ENCODE measurements at places on chromosomes 5 and 9.

DNA sequence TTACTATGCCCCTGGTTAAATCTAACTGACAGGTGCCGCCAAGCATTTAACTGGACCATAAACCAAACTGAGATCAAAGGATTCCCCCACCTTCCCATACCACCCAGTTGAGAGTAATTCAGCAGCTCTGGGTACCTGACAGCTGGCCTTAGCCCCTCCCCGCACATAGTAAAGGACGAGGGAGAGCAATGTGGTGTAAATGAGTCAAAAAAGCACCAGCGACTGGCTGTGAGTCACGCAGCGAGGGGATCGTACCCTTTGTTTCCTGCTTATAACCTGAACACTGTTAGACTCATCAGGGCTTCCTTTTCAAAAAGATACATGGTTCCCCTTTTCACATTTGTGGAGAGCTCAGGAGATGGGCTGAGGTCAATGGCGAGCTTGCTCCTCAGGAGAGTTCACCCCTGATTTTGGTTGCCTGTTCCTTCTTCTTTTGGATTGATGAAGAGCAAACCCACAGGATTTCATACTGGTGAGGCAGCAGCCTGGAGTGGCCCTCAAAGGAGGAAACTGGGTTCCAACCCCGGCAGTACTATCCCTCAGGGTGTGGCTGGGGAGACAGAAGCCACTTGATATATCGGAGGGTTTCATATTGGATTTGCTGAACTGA, 71.5 kb downstream of the ANKRD33B start:
- DNase-seq = no peak
- H3K4me1 ChIP-seq = no peaks in the 10 kb centered on the region
- H3K27me3 ChIP-seq = no peaks in the 10 kb centered on the region
- H3K27ac ChIP-seq = no peak overlapping the region

DNA sequence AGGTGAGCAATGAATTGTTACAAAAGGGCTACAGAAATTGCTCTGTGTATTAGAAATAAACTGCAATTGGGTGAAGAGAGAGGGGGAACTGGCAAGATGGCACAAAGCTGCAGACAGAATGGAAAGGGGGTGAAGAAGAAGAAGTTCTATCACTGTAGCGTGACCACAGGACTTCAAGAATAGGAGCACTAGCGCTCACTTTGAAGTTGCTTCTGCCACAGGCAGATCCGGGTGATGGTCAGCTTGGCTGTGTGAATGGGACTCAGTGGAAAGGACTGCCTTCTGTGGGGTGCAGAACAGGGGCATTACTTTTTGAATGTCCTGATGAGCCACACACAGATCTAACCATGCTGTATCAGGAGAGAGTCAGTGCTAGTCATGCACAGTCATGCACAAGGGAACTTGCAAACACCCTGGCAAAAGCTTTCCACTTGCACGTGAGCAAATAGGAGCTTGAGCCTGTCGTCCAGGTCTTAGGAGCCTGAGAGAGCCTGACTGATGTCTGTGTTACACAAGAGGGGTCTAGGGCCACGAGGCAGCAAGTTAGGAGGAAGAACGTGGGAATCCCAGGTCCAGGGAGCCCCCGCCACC, 16.3 kb downstream of the IL5 start:
- H3K4me1 ChIP-seq = no peaks in the 10 kb centered on the region
- H3K4me3 ChIP-seq = no peak overlapping the region
- H3K36me3 ChIP-seq = no peaks in the 10 kb centered on the region

GRCh38 chr5:59021837-59022514, 439.1 kb downstream of the RAB3C start:
- no peak overlapping the region for H3K27ac ChIP-seq
- H3K4me1 ChIP-seq = peaks cover 6% of the 10 kb centered on the region
- no peaks in the 10 kb centered on the region for H3K27me3 ChIP-seq
- H3K36me3 ChIP-seq = no peaks in the 10 kb centered on the region

GRCh38 chr5:57956636-57957035, 474.0 kb upstream of the ACTBL2 start:
- no peaks in the 10 kb centered on the region for H3K36me3 ChIP-seq
- no peak for DNase-seq
- H3K4me3 ChIP-seq = no peak overlapping the region
- no peak overlapping the region for H3K27ac ChIP-seq
- H3K27me3 ChIP-seq = no peaks in the 10 kb centered on the region

- no peak overlapping the region for H3K4me3 ChIP-seq
- H3K4me1 ChIP-seq = peaks cover 11% of the 10 kb centered on the region
- H3K36me3 ChIP-seq = no peaks in the 10 kb centered on the region
- H3K27ac ChIP-seq = no peak overlapping the region
These were observed 176.4 kb downstream of the ARRDC3 start for GRCh38 chr5:91206734-91207133.

DNA sequence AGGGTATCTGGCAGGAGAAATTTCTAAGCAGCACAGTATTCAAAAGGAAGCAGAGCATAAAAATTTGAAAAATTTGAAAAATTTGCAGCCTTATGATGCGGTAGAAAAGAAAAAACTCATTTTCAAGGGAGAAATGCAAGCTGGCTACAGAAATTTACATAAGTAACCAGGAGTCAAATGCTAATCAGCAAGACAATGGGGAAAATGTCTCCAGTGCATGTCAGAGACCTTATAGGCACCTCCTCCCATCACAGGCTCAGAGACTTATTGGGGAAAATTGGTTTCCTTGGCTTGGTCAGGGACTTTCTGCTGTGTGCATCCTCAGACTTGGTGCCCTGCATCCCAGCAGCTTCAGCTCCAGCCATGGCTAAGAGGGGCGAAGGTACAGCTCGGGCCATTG, 35.8 kb downstream of the IZUMO3 start:
- no peak for DNase-seq
- no peaks in the 10 kb centered on the region for H3K36me3 ChIP-seq
- H3K4me3 ChIP-seq = no peak overlapping the region
- no peak overlapping the region for H3K27ac ChIP-seq
- H3K4me1 ChIP-seq = no peaks in the 10 kb centered on the region
- no peaks in the 10 kb centered on the region for H3K27me3 ChIP-seq

DNA sequence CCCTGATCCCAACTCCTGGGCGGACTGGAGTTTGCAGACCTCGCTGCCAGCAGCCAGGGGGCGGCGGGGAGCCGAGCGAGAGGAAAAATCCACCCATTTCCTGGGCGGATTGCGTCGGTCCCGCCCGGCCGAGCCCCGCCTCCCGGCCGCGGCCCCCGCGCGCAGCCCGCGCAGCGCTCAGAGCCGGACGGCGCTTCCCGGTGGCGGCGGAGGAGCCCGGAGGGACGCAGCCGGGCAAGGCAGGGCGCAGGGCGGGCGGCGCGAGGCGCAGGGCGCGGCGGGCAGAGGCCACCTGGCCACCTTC, at the start of gene OLFM1:
Gene OLFM1 (plus strand): TSS at position 180 of the 304 bp plus-strand sequence. CDS start 322 bp downstream, outside the sequence.
- no peaks in the 10 kb centered on the region for H3K36me3 ChIP-seq
- H3K4me1 ChIP-seq = peaks cover 6% of the 10 kb centered on the region
- no peaks in the 10 kb centered on the region for H3K27me3 ChIP-seq
- no peak for DNase-seq
- H3K27ac ChIP-seq = no peak within 1 kb of the TSS

DNA sequence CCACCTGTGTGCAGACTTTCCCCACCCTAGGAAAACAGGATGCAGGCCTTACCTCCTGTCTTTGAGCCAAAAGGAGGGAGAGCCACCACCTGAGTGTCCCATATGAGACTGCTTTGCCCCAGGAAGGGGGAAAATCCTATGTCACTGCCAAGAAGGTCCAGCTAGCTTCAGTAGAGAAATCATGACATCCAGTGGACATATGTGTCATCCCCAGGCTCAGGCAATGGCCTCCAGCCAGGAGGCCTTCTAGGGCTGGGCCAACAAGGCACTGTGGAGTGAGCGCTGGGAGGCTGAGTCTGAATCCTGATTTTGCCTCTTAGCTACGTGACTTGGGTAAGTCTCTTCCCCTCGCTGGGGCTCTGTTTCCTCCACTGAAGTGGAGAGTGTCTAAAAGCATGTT, 60.2 kb downstream of the SMIM23 start:
- peaks cover 3% of the 10 kb centered on the region for H3K4me1 ChIP-seq
- no peaks in the 10 kb centered on the region for H3K27me3 ChIP-seq
- no peak for DNase-seq
- no peaks in the 10 kb centered on the region for H3K36me3 ChIP-seq

- no peaks in the 10 kb centered on the region for H3K36me3 ChIP-seq
- DNase-seq = no peak
- no peak overlapping the region for H3K27ac ChIP-seq
- H3K27me3 ChIP-seq = no peaks in the 10 kb centered on the region
- H3K4me3 ChIP-seq = no peak overlapping the region
- no peaks in the 10 kb centered on the region for H3K4me1 ChIP-seq
These were observed 11.5 kb upstream of the STK32A start for GRCh38 chr5:147223343-147223742.
